ENCODE measurements at places on chromosomes 1 and 21. TPM values are rescaled to one million over a fixed set of nuclear protein-coding genes. Genes with fewer than 3 reads are reported as not detected.

GRCh38 chr1:15524021-15524282 lies at the start of gene CASP9:
Gene CASP9 (minus strand): TSS chr1:15524215. CDS start chr1:15524200, 15 bp downstream.
- DNase-seq = no peak

DNA sequence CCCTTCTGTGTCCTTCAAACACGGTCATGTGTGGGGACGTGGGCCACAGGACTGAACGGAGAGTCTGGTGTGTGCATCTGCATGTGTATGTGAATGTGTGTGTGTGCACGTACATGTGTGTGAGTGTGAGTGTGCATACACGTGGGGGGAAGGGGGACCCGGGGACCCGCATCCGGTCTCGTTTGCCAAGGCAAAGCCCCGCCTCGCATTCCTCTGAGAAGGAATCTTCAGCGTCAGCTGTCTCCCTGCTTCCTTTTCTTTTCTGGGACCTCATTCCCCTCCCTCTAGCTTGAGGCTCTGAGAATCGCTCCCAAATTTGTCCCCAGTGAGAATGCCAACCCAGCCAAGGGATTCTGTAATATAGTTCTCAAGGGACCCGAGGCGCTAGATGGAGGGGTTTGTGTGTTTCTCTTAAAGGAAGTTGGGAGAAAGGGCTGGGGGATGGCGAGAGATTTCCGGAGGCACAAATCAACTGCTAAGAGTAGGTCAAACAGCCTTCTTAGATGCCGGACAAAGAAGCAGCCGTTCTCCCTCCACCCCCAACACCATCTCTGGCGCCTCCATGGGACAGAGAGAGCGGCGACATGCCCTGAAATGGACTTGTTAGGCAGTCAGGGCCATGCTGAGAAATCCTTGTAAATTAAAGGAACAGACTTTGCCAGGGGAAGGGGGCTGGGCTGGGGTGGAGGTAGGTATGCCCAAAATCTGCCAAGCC lies 6.6 kb downstream of the IFFO2 start:
- peak; percentile 86 for DNase-seq

- no peak for DNase-seq
Measured at GRCh38 chr1:62295921-62296491, 23.2 kb downstream of the KANK4 start.

DNA sequence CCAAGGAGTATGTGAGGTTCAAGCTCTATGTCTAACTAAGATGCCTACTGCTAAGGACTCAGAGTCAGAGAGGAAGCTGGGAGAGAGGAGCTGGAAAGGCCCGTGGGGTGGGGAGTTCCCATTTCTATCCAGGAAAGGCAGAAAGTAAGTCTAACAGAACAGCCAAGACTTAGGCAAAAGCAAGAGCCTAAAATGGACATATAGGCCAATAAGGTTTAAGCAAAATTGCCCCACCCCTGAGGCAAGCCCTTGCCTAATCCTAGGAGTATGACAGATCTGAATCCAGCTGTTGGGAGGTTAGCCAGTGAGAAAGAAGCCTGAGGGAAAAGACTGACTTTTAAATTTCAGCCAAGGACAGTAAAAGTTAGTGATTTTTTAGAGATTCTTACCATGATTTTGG lies 1.6 kb upstream of the KLHDC9 start:
- DNase-seq = no peak

DNA sequence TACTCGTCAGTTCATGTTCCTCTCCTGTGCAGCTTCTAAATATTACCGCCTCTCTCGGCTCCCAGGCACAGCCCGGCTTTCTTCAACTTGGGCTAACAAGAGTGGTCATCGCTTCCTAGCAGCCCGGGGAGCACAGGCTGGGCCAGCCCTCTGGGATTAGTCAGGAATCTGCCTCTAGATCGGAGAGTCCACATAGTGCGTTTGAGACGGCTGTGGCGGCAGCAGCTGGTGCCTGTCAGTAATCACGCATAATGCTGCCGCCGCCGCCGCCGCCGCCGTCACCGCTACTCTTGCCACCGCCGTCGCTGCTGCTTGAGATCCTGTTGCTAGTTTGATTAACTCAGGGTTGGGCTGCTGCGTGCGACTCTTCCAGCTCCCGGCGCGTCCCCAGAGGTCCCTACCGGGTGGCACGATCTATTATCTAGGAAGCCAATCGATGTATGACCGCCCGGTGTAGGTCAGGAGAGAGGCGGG lies at the start of gene RXRG:
Gene RXRG (minus strand): TSS at position 230 of the 474 bp plus-strand sequence. CDS start 233 bp downstream, outside the sequence.
- peak; percentile 71 for DNase-seq

- no peak for DNase-seq
Measured at GRCh38 chr1:218034468-218034867, 250.6 kb upstream of the RRP15 start.

- DNase-seq = no peak
Measured at GRCh38 chr1:154626456-154627256, 18.7 kb upstream of the ADAR start.

GRCh38 chr1:200226268-200226968 lies 183.4 kb downstream of the ZNF281 start:
- peak; percentile 26 for DNase-seq

DNA sequence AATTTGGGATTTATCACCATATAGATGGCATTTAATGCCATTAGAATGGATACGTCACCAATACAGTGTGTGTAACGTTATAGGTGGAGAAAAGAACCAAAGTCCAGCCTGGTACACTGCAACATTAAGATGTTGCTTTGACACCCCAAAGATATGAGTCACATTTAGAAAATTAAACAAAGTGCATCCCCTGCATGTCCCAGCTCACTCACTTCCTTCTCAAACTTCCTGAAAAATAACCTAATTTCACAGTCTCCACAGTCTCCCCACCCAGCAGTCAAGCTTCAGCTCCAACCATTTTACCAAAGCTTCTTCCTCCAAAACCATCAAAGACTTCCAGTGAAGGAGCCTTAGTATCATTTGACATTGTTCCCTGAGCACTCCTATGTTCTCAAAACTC lies 111.9 kb downstream of the OMA1 start:
- no peak for DNase-seq

DNA sequence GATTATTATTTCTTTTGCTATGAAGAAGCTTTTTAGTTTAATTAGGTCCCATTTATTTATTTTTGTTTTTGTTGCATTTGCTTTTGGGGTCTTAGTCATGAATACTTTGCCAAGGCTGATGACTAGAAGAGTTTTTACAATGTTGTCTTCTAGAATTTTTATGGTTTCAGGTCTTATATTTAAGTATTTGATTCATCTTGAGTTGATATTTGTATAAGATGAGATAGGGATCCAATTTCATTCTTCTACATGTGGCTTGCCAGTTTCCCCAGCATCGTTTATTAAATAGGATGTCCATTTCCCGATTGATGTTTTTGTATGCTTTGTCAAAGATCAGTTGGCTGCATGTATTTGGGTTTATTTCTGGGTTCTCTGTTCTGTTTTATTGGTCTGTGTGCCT lies 8.5 kb upstream of the ACBD6 start:
- DNase-seq = no peak

DNA sequence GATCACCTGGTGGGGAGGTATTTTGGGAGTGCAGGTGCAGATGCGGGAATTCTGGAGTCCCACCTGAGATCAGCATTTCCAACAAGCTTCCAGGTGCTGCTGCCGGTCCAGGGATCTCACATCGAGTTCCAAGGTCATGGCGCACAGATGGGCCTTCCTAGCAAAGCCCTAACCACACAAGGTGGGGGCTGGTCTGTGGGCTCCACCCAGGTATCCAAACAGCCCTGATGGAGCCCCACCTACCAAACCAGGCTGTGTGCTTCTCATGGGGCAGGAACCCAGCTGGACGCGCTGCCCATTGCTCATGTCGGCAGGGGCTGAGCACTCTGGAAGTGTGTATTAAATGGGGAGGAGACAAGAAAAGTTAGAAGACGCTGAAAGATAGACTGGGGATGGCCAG lies 35.0 kb upstream of the TMEM51 start:
- no peak for DNase-seq

- no peak for DNase-seq
Measured at GRCh38 chr1:25468033-25468432, 37.3 kb downstream of the MACO1 start.

DNA sequence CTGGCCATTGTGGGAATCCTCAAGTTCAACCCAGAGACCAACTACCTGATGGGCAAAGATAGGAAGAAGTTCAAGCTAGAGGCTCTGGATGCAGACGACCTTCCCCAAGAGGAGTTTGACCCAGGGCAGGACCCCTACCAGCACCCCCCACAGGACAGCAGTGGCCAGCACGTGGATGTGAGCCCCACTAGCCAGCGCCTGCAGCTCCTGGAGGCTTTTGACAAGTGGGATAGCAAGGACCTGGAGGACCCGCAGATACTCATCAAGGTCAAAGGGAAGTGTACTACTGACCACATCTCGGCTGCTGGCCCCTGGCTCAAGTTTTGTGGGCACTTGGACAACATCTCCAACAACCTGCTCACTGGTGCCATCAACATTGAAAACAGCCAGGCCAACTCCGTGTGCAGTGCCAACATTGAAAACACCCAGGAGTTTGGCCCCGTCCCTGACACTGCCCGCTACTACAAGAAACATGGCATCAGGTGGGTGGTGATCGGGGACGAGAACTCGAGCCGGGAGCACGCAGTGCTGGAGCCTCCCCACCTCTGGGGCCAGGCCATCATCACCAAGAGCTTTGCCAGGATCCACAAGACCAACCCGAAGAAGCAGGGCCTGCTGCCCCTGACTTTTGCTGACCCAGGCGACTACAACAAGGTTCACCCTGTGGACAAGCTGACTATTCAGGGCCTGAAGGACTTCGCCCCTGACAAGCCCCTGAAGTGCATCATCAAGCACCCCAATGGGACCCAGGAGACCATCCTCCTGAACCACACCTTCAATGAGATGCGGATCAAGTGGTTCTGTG lies 30.6 kb upstream of the GPR137B start:
- DNase-seq = no peak

DNA sequence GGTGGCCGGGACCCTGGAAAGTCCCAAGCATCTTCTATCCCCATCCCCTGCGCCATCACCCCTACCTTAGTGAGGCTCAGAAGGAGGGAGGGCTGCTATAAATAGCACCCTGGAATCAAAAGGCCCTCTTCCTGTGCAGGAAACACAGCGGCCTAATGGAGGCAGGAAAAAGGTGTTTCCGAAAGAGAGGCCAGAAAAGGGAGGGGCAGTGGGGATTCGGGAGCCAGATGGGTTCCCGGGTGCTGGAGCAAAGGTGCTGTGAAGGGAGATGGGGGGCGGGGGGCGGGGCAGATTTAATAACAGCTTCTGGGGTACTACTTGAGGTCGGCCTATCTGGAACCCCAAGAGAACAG lies 16.6 kb downstream of the NAV1 start:
- DNase-seq = no peak

- no peak for DNase-seq
Measured at GRCh38 chr21:31623664-31624063, 35.8 kb upstream of the SOD1 start.

DNA sequence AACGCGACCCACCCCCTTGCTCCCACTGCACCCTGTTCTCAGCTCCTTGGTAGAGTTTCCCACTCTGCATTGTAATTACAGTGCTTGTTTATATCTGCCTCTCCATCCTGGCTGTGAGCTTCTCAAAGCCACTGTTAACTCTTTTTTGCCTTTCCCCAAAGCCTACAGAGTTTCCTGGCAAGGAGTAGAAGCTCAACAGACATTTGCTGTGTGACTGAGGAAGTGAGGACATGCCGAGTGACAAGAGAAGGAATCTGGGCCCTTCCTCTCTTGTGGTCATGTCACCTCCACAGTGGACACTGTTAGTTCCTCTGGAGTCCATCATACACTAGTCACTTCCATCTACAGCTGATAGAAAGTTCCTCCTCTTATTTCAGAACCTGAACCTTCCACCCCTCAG lies 6.1 kb upstream of the IGSF8 start:
- DNase-seq = no peak

DNA sequence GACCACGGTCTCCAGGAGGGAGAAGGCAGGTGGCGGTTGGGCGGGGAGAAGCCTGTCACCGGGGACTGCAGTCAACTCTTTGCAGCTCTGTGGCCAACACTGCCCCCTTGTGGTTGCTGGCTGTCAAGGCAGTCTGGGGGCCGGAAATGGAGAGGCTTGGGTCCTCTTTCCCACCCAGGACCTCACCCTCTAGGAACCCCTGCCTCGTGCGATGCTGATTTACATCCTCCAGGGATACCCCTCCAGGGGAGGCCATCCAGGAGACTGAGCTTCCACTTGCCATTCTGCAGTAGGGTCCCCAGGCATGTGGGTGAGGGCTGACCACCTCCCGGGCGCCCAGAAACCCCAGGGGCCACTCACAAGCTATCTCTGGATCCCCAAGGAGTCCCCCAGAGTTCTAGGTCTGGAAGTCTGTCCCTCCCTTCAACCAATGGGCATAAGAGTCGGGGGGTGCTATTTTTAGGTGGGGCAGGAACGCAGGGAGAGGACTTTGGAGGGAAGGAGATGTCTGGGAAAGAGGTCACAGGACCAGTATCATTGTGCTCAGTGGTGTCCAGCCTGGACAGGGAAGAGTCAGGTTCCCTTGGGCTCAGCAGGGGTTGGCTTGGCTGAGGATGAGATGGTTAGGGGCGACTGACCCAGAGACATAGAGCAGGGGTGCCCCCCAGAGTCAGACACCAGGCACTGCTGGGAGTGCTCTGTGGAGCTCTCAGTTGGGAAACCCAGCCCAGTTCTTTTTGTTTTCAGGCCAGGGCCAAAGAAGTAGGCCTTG lies 7.1 kb upstream of the GPR61 start:
- peak; percentile 94 for DNase-seq

DNA sequence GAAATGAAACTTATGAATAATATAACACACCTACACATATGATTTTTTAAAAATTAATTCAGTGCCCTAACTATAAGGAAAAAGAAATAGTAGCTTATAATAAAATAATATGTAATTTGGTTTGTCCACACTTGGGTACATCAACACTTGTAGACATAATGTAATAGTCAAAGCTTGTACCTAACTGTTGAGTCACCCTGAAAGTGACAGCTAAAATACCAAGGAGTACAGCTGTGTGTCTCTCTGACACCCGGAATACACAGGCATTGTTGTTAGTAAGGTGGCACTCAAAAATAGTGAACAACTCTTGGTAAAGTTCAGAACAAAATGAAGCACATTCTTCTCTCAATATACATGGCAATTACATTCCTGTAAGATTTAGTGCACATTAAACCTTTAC lies 243.4 kb downstream of the TRABD2B start:
- DNase-seq = no peak

DNA sequence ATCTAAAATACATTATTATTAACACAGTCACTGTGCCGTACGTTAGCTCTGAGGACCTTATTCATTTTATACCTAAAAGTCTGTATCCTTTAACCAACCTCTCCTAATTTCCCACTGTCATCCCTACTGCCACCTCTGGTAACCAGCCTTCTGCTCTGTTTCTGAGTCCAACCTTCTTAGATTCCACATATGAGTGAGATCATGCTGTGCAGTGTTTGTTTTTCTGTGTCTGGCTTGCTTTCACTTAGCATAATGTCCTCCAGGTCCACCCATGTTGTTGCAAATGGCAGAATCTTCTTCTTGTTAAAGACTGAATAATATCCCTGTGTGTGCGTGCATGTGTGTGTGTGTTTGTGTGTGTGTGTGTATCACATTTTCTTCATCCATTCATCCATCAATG lies 64.2 kb downstream of the ETS2 start:
- DNase-seq = peak; percentile 29

- no peak for DNase-seq
Measured at GRCh38 chr1:67336783-67337182, 29.1 kb downstream of the IL12RB2 start.

FAM229A gene
- 2.2 TPM for total RNA-seq

CYP2J2 gene
- 3.5 TPM for total RNA-seq

IL20 gene
- total RNA-seq = not detected

ANGPTL7 gene
- total RNA-seq = not detected

UMODL1 gene
- total RNA-seq = not detected

AGL gene
- total RNA-seq = 107 TPM

PTPRU gene
- 17.5 TPM for total RNA-seq

SH2D2A gene
- total RNA-seq = not detected

Data from stomach (tissue), 19 donors.